ENCODE measurements at places on chromosomes 12 and 14.

GRCh38 chr14:24403294-24403998, 4.6 kb downstream of the NYNRIN start:
- peak; percentile 71 for DNase-seq

DNA sequence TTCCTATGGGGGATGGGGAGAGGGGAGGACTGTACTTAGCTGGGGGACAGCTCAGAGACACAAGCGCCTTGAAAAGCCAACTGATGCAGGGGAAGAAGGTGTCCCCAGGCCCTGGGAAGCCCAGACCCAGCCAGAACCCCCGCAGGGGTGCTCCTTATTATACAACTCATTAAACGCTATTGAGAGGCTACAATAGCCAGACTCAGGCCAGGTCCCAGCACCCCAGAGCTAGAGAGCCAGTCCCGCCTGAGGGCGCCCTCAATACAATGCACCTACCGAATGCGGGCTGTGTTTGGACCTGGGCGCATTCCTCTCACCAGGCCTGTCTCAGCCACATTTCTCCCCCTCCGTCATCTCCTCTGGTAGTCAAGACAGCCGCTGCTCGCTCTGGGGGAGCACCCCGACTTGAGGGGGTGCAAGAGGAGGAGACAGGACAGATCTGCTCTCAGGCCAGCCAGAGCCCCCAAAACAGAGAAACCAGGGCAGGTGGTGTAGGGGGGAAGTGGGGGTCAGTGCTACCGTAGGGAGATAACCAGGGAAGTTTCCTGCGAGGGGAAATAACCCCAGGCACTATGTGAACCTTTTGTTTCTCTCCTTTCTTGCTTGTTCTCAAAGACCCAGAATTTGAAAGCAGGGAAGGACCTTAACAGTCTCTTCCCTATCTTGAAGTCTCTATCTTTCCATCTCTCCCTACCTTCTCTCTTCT, 6.1 kb upstream of the ASIC1 start:
- DNase-seq, result no peak

- DNase-seq, result no peak
Measured at GRCh38 chr12:130838284-130838950, 633 bp downstream of the STX2 start.

DNA sequence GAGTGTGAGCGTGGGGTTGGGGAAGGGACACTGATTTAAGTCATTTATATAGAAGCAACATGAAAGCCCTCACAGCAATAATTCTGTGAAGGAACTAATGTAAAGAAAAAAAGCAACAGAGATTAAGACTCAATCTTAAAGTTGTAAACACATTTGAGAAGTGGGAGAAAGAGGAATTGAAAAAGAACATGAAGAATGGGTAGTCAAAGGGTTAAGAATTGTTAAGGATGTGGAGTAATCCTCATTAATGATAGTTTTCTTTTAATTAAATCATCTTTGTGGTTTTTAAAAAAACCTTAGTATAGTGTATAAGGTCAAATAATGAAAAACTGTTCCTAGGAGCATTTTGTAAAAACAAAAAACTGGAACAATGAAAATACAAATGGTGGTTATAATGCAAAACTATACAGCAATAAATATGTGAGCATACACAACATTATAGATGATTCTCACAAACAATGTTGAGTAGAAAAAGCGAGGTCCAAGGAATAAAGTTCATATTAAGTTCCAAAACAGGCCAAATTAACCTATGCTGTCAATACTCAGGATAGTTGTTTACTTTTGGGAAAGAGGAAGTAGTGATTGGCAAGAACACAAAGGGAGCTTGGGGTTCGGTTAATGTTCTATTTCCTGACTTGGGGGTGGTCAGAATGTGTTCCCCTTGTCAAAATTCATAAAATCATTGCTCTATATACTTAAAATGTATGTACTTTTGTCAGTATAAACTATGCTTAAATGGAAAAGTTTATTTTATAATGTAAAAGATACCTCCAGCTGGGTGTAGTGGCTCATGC, 120.4 kb upstream of the ATF7IP start:
- no peak for DNase-seq

GRCh38 chr14:75979648-75980565, 1.9 kb downstream of the TGFB3 start:
- no peak for DNase-seq

- DNase-seq, result no peak
Measured at GRCh38 chr12:58041441-58041840, 100.1 kb downstream of the ATP23 start.

- no peak for DNase-seq
Measured at GRCh38 chr14:31222834-31223233, 15.2 kb upstream of the HECTD1 start.

- DNase-seq, result no peak
Measured at GRCh38 chr14:92551044-92551841, 37.7 kb downstream of the RIN3 start.

DNA sequence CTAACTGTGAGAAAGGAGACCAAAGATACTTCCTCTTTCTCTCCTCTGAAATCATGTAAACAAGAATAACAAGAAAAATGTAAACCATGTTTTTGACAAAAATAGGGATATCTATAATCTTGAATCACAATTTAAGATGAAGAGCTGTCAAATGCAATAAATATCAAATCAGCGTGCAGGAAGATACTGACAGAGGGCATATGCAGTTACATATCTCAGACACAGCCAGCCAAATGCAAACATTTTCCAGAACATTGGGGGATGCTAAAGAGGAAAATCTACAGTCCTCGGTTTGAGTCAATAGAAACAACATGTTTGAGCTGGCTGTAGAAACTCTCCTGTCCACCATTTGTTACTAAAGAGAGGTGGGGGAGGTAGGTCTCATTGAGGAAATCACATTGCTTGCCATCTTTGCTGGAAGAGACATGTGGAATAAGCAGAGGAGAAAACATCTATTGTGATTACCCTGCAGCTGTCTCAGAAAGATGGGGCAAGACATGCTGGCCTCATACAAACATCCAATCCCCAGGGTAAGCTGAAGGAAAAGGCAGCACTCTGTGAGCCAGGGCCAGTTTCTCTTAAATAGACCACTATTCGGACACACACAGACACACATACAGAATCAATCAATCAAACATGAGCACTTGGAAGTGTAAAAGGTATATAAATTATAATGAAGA, 43.5 kb downstream of the CNTN1 start:
- no peak for DNase-seq

DNA sequence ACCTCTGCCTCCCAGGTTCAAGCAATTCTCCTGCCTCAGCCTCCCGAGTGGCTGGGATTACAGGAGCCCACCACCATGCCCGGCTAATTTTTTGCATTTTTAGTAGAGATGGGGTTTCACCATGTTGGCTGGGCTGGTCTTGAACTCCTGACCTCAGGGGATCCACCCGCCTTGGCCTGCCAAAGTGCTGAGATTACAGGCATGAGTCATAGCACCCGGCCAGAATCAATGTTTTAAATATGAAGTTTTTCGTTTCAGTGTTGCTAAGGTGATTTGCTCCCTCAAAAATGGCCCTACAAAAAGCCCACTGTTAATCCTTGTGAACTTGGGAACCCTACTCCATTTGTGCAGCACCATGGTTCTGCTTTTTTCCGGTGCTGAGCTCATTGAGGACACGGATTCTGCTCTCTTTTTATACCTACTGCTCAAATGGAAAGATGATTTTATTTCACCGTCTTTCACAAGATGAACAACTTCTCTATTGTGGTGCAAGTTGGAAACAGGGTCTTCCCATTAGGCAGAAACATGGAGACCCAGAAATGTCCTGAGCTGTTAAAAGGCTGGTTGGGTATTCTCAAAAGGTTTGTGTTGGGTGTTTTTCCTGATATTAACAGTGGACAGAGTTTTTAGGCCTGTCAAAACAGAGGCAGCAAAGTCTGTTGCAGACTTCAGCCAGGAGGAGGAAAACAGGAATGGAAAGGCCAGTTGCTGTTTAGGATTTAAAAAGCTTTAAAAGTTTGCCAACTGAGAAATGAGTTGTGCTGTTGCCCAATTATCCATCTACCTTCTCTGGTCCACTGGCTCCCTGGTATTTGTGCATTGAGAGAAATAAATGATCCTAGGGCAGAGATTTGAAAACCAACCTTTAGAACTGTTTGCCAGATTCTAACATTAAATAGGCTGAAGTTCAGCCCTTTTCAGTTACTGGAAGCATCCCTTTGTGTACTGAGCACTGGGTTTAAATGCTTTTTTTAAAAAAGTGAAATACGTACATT, 85.8 kb downstream of the ATP23 start:
- DNase-seq, result no peak

DNA sequence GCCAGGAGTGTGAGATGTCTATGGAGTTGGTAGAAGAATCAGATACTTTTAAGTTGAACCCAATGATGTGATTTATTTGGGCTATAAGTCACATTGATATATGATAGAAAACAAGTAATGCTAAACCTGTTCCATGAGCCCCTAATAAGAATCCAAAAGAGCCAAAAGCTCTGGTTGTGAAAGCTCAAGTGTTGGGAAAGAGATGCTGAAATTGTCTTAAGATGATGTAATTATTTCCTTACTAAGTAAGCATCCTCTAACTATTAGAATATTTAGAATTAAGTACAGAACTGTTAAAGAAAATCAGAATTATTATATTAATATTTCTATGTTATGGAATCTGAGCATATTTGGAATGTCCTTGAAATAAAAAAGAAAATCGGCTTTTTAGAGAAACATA, 17.6 kb upstream of the SLC2A13 start:
- no peak for DNase-seq

GRCh38 chr12:116432314-116432750, 126.8 kb upstream of the MAP1LC3B2 start:
- DNase-seq, result peak; percentile 64

GRCh38 chr12:69719336-69720316, 19.0 kb upstream of the RAB3IP start:
- no peak for DNase-seq

GRCh38 chr12:54030442-54030801, 2.2 kb downstream of the HOXC6 start:
- no peak for DNase-seq

- no peak for DNase-seq
Measured at GRCh38 chr14:99689266-99690236, 5.5 kb downstream of the CYP46A1 start.

DNA sequence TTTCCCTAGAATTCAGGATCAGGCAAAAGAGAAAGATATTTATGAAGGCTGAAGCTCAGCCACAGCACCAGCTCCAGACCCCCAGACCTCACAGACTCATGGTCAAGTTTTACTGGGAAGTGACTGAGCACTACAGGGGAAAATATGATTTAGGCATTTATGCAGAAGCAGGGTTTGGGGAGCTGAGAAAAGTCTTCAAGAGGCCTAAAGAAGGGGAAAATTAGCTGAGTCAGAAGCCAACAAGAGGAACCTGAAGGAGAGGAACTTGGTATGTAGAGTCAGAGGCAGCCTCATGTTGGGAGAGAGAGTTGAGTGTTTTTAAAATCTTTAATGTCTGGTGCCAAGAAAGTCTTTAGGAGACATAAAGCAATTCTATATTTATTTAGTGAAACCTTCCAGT, 63.0 kb downstream of the FOS start:
- no peak for DNase-seq

DNA sequence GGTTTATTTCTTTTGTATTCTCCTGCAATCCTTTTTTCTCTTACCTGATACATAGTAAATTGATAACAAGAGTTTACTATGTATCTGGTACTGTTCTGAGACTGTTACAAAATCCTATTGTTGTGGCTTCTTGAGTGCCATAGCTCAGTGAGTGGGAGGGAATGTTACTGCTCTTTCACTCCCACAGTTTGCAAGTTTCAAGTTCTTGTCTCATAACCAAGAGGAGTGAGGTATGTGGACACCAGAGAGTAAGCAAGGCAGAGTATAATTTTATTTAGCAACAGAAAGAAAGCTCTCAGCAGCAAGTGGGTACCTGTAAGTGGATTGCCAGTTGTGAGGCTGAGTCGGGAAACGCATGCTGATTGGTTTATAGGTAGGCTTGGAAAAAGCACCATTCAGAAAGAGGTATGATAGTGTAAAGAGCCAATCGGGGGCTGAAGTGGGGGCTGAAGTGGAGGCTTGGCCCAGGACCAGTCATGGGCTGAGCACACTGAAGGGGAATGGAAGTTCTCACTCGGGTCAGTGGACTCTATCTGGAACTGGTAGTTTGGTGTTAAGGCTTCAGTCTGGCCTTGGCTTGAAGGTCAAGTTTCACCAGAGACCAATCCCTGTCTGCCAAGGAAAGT, 850.8 kb downstream of the TMTC2 start:
- DNase-seq, result no peak

DNA sequence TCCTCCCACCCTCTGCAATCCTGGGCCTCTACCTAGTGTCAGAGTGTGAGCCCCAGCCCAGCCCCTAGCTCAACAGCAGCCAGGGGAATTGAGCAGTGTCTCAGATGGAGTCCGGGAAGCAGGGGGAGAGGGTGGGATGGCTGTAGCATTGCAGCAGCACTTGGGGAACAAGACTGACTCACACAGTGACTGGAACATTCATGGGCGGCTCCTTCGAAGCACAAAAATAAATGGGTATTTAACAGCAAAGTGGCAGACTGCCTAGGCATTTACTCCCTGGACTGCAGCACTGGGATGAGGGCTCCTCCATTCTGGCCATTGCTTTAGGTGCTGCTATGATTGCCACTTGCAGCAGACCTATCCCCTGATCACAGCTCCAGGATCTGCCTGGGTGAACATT, 46.0 kb upstream of the STK38L start:
- DNase-seq, result no peak

- no peak for DNase-seq
Measured at GRCh38 chr14:102749393-102750305, 27.6 kb upstream of the TRAF3 start.

Measured in right lung (tissue), 10 donors.